Activated T-helper 1 cell treated with anti-CD3 and anti-CD28 coated beads, Interleukin-2, amount 50 U/mL, for 16 hours (primary cell): ENCODE measurements at places on chromosomes 16 and 17.

GRCh38 chr17:15891318-15891717 is 53.6 kb upstream of the ADORA2B start:
- no peak for DNase-seq

GRCh38 chr16:12002447-12003006 is 26.0 kb downstream of the SNX29 start:
- DNase-seq, result no peak

DNA sequence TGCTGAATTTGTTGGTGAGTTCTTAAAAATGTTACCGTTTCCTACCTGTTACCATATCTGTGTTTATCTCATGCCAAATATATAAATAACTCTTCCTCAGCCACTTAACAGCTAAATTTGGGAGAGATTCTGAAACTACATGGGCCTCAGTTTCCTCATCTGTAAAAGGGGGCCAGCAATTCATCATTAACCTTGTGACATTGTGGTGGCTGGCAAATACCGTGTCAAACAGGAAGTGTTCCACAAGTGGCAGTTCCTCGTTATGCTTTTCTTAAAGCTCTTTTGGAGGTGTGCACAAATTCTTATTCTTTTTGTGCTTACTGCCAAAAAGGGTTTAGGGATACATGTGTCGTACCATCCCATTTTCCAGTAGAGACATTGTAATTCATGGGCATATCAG is 220.4 kb upstream of the CACNG5 start:
- DNase-seq, result no peak

DNA sequence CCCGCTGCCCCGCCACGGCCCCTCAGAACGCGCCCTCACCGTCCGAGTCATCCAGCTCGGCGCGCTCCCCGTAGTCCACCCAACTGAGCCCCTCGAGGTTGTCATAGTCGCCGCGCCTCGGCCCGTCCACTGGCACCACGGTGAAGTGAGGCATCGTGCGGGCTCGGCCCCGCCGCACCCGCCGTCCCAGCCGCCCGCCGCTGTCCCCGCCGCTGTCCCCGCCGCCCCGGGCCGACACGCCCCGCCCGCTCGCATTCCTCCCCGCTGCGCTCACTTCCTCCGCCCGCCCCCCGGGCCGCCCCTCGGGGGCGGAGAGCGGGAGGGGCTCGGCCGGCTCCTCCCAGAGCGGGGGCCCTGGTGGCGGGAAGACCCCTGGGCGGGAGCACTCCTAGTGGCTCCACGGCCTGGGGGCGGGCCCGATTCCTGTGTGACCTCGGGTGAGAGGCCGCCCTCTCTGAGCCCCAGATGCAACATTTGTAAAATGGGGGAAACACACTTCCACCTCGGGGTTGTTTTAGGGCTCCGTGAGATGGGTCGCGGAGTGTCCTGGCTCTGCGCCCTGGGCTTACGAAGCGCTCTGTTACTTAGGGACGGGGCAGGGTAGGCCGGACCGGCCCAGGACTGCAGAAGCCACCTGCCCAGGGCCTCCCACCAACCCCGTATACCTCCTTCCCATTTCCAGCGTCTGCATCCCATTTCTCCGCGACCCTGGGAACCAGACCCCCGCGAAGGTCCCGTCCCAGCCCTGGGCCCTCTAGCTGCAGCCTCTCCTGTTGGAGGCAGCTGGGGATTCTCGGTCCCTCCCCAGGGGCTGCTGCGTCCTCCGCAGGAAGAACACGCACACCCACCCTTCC is at the start of gene SLC12A4:
Gene SLC12A4, minus strand, starts transcription at position 238 of the 854 bp plus-strand sequence. Its CDS starts 84 bp downstream, at position 154.
- DNase-seq, result peak; percentile 81

GRCh38 chr17:68441070-68441770 is 16.1 kb downstream of the WIPI1 start:
- no peak for DNase-seq

DNA sequence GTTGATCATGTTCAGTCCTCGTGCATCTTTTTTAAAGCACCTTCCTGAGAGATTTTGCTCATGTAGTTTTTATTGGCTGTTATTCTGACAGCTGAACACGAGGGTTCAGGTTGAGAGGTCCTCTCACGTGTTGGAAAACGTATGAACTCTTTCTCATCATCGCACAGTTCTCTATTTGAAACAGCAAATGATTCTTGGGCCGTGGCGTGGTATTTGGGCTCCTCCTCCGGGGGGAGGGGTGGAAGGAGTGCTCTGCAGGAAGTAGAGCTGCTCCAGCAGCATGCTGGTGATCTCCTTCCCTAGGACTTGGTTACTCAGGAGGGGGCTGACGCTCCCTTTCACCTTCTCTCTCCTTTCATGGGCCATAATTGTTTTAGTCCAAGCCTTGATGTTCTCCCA is 70.4 kb downstream of the KSR1 start:
- no peak for DNase-seq

- DNase-seq, result no peak
These were observed 20.9 kb downstream of the SPACA3 start for GRCh38 chr17:33012522-33013033.

DNA sequence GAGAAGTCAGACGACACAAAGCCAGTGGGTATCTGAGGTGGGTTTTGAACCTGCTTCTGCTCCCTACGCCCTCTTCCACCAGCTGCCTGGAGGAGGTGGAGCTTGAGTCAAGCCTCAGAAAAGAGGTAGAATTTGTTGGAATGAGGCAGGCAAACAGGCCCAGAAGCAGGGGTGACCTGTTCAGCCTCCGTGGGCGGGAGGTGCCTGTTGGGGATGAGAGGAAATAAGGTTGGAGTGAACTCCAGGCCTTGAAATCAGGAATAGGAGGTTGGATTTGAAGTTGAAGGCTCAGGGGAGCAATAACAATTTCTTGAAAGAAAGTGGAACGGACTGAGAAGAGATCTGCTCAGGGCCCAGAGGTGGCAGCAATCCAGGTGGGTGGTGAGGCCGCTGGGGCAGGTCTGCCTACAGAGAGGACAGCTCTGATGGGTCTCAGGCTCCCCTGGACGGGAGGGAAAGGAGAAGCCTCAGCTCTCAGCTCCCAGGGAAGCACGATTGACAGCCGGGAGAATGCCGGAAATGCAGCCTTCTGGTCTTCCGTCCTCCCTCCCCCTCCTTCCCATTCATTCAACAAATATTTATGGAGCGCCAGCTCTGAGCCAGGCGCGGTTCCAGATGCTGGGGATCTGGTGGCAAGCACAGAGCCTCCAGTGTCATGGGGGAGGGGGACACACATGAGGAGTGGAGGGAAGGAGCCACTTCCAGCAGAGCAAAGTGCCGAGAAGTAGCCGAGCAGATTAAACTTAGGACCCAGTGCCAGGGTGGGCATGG is 61.9 kb upstream of the CIBAR2 start:
- DNase-seq, result no peak

GRCh38 chr17:61314368-61315078 is 85.1 kb upstream of the TBX2 start:
- no peak for DNase-seq

DNA sequence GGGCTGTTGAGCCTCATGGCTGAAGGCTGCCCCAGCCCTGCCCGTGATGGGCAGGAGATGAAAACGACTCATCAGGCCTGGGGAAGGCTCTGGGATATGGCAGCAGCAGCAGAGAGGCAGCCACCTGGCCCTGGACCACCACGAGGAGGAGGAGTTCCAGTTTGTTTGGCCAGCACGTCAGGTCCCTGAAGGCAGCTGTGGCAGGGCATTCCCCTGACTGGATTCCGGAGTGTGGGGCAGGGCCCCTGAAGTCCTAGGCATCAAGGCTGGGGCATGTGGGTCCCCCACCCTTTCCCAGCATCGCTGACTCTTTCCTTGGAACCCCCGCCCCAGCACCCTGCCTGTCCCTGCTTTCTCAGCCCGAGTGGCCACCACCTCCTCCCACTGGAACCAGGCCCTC is 197.4 kb downstream of the ZNF423 start:
- DNase-seq, result no peak
